Naive thymus-derived CD8-positive, alpha-beta T cell (primary cell): ENCODE measurements at places on chromosomes 13 and 19.
A peak's percentile ranks its signal among the peaks of the same experiment; 100 is the strongest.

GRCh38 chr13:76499891-76500290, 386.3 kb downstream of the KCTD12 start:
- H3K27me3 ChIP-seq = peaks cover 2% of the 10 kb centered on the region
- peaks cover 4% of the 10 kb centered on the region for H3K4me1 ChIP-seq
- H3K4me3 ChIP-seq = no peak overlapping the region
- DNase-seq = no peak
- H3K36me3 ChIP-seq = no peaks in the 10 kb centered on the region
- no peak overlapping the region for H3K27ac ChIP-seq

DNA sequence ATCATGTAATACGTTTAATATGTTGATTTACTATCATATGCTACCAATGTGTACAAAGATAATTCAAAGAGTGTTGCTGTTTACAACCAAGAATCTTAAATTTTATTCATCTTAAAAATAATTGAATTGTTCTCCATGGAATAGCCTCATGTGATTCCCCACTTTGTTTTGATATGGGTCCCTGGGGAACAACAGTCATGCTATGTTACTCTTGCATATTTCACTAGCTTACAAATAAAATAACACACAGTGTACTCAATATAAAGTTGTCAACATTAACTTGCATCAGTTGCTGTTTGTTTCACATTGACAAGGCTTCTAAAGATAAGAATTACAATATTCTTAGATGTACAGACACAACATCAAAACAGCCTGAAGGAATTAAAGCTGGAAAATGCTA, 2.3 kb downstream of the ENOX1 start:
- H3K4me3 ChIP-seq = no peak overlapping the region
- H3K36me3 ChIP-seq = no peaks in the 10 kb centered on the region
- no peaks in the 10 kb centered on the region for H3K4me1 ChIP-seq
- peaks cover 19% of the 10 kb centered on the region for H3K27me3 ChIP-seq

DNA sequence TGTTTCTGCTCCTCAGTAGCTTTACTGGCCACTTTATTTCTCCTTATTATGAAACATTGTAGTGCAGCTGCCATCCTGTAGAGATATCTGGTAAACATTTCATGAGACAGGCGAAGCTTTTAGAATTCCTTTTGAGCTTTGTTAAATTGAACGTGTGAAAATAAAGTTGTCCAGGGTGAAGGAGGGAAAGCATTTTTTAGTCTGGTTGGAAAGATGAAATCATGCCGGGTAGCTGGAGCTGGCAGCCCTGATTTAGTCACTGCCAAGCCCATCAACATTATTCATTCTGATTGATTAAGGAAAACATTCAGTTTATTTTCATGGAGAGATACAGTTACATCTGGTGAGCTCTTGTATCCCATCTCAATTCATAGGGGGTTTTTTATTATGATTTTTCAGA, 326.2 kb upstream of the GPC6 start:
- H3K4me1 ChIP-seq = no peaks in the 10 kb centered on the region
- no peaks in the 10 kb centered on the region for H3K36me3 ChIP-seq
- DNase-seq = no peak
- H3K27ac ChIP-seq = no peak overlapping the region
- H3K4me3 ChIP-seq = no peak overlapping the region

GRCh38 chr19:45151320-45151719, 9.5 kb downstream of the NKPD1 start:
- peaks cover 28% of the 10 kb centered on the region for H3K27me3 ChIP-seq
- H3K36me3 ChIP-seq = no peaks in the 10 kb centered on the region
- H3K27ac ChIP-seq = peak overlapping the region; percentile 56
- DNase-seq = no peak
